Left renal pelvis (tissue), 4 donors: ENCODE measurements at places on chromosomes 4 and X. TPM values are rescaled to one million over a fixed set of nuclear protein-coding genes. Genes with fewer than 3 reads are reported as not detected.

The NDNF gene
- 73.7 TPM for polyA plus RNA-seq

The CMC4 gene
- 9.4 TPM for polyA plus RNA-seq

The HAUS3 gene
- 22.5 TPM for polyA plus RNA-seq

The INTS6L gene
- polyA plus RNA-seq, result 35.4 TPM

The APBB2 gene
- 54.3 TPM for polyA plus RNA-seq

The VCX gene
- polyA plus RNA-seq, result not detected

The STK32B gene
- 9.6 TPM for polyA plus RNA-seq

The GPRIN3 gene
- 6.4 TPM for polyA plus RNA-seq

The USP26 gene
- not detected for polyA plus RNA-seq

The MAGEB10 gene
- polyA plus RNA-seq, result not detected

The LRCH2 gene
- polyA plus RNA-seq, result 13.9 TPM

The USP17L25 gene
- polyA plus RNA-seq, result not detected

The UNC5C gene
- 36.3 TPM for polyA plus RNA-seq

The MAGEC3 gene
- polyA plus RNA-seq, result 0.62 TPM

The TMSB15A gene
- 76.1 TPM for polyA plus RNA-seq

The VSIG1 gene
- 1.1 TPM for polyA plus RNA-seq

The NUP62CL gene
- 0.82 TPM for polyA plus RNA-seq

The STATH gene
- 0.56 TPM for polyA plus RNA-seq

The TLR10 gene
- 0.20 TPM for polyA plus RNA-seq
